ENCODE measurements at places on chromosomes 3 and 15.

DNA sequence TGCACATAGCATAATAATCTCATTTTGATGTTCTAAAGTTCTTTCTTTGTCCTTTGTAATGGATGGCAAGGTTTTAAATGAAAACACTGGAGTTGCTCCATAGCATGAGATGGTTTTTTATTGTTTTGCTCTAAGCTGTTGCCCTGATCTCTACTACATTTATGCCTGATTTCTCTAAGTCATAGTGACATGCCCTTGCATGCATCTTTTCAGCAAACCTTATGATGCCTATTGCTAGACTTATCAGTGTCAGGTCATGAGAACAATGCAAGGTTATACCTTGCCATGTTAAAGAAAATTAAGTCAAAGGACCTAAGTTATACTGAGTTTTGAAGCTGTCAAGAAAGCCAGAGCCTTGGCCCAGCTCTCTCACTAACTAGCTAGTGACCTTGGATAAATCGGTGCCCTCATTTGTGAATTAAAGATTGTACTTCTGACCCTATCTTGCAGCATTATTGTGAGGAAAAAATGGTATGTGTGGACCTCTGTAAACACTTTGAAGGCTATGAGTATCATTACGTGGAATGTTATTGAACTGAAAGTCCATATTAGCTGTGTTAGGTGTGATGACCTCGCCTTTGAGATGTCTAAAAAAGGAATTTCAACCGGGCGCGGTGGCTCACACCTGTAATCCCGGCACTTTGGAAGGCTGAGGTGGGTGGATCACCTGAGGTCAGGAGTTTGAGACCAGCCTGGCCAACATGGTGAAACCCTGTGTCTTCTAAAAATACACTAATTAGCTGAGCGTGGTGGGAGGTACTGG lies 256.4 kb upstream of the UBE2E1 start:
- no peak for DNase-seq

GRCh38 chr15:70114221-70114620 lies 16.5 kb upstream of the TLE3 start:
- DNase-seq = no peak

- DNase-seq = no peak
These were observed 15.1 kb downstream of the SSR3 start for GRCh38 chr3:156539802-156540201.

DNA sequence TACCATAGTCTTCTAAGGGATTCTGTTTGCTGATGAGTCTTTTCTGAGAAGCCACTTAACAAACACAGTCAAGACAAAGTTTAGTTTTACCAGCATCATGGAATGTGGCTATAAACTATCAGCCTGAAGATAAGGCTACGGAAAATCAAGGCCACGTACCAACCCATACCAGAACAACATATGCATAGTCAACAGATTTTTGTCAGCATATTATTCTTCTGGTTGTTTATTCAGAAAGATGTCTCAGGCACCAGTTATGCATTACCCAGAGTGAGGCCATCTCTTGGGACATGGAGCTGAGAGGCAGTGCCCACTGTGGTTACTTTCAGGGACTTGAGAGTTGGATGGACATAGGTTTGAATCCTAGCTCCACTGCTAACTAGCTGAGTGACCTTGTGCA lies 60.4 kb downstream of the SOX2 start:
- DNase-seq = no peak

DNA sequence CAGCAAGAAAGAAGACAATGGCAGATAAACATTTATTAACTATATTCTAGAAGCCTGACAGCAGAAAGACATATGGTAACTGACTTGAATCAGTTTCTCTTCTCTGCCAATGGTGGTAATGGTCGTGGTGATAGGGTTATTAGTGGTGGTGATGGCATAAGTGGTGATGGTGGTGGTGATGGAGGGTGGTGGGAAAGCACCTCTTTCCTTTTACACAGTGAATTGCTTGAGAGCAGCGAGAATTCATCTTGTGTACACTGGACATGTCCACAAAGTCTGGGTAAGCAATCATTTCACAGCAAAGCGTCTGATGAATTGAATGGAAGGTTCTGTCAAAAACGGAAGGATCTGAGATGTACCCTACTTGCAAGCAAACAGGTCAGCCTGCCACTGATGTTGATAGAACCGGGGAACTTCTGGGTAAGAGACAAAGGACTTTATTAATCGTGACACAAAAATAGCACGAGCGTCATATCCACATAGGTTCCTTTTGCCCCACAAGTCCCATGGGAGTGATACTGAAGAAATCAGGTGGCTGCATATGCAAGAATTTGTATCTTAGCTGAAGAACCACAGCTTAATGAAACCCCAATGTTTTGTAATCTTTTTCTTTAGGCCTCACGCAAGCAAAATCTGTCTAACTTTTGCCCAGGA lies 23.5 kb upstream of the TBC1D5 start:
- no peak for DNase-seq

All from hepatic stellate cell (primary cell).